ENCODE measurements at places on chromosomes 5 and 9.

DNA sequence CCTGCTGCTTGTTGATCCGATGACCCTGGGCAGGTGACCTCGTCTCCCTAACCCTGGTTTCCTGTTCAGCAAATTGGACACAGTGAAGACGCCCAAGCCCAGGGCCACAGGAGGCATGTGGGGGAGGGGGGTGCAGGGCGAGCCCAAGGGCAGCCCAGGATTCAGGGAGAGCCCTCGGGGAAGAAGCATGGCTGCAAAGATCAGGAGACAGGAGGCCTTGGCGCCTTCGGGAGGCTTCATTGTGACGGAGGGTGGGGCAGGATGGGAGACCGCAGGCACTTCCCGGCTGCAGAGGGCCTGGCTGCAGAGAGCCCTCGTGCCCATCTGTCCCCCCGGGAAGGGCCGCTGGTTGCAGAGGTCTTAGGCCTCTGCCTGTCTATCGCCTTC, 6.2 kb downstream of the ASS1 start:
- no peak for DNase-seq

DNA sequence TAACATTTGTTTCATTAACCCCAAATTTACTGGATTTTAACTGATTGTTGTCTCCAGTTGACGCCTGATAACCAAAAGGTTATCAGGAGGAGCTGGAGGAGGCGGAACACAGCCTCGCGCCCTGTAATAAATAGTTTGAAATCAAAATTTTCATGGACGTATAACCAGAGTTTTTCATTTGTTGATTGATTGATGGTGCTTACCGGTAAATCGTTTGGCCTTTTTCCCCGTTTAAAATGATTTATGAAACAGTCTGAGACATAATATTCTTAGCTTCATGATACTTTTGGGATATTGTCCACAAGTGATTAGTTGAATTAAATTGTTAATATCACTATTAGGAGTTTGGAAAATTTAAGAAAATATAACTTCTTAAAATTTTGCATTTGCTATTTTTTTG, 1.7 kb downstream of the FOCAD start:
- DNase-seq, result no peak

DNA sequence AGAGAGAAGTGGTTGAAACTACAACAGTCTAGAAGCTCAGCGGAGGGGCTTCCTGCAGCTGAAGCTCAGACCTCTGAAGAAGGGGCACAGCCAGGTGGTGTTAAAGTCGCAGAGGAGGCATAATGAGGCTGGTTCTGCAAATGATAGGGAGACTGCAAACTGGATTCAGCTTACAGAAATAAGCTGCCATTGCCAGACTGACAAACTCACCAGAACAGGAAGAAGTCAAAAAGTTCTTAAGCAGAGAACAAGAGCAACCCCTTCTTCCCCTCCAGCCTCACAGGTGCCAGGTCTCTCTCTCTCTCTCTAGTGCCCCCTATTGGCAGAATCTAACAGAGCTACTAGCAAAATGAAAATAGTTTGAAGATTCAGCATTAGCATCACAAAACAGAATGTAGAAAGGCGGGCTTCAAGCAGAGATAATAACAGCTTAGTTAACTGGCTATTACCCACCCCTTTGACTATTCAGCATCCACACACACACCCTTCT, 76.7 kb downstream of the GRAMD2B start:
- peak; percentile 85 for DNase-seq

GRCh38 chr9:3865141-3865772, 339.5 kb upstream of the RFX3 start:
- no peak for DNase-seq

DNA sequence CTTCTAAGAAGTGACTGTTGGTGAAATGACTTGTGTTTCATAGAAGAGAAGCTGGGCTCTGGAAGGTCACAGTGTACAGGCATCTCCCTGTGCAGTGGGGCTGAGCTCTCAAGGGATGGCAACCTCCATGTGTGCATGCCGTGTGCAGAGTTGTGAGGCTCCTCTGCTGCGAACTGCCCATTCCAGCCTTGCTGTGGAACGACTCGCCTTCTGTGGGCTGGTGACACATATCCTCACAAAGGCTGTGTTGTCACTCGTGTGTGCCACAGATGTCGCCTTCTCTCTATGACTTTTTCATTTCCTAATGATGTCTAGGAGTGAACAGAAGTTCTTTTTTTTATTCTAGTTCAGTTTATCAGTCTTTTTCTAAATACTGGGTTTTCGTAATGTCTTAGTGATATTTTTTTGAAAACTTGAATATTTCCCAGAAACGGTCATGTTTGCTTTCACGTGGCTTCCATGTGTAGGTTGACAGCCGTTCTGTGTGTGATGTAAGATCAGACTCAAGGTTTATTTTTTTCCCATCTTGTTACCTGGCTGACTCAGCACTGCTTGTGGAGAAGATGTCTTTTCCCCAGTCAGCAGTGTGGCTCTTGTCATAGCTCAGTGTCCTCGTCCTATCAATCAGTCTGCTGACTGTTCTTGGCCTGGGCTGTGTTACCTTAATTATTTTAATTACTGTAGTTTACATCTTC, 57.3 kb upstream of the CACNA1B start:
- no peak for DNase-seq

GRCh38 chr5:135032999-135033861, 798 bp downstream of the PITX1 start:
- peak; percentile 62 for DNase-seq

- DNase-seq, result no peak
These were observed 21.0 kb upstream of the EPB41L4A start for GRCh38 chr5:112440031-112440430.

GRCh38 chr9:104911032-104911607, 16.8 kb downstream of the ABCA1 start:
- DNase-seq, result no peak

GRCh38 chr5:64682608-64683007, 7.7 kb upstream of the SHISAL2B start:
- peak; percentile 13 for DNase-seq

GRCh38 chr5:104045987-104046386, 483.4 kb upstream of the NUDT12 start:
- DNase-seq, result no peak

DNA sequence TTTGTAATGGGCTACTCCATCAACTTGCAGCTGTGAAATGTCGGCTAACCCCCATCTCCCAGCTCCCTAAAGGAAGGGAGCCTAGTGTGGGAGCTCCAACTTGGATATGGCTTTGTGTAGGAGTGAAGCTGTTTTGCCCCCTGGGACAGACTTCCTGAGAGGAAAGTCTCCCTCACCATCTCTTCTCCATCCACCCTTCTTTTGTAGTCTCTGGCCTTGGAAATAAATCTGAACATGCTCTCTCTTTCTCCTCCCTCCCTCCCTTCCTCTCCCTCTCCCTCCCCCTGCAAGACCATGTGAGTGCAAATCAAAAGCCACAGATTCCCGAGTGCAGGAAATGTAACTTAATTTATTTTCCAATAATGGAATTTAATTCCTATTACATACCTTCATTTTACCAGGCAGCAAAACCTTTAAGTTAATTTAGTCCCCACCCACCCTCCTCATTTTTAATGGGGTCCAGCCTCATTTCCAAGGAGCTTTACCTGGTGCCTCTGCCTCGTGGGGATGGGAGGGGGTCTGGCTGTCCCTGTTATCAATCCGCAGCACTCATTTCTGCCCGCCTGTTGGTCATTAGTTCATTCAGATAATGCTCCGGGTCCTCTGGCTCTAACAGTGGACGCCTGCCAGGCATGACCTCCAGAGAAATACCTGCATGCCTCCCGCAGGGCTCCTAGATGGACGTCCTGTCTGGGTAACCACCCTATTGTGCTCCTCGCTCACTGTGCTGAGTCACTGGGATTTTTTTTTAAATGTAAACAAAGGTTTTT, 122.9 kb upstream of the TAF11L2 start:
- DNase-seq, result peak; percentile 72

GRCh38 chr9:83198371-83198770, 135.4 kb upstream of the RASEF start:
- DNase-seq, result peak; percentile 71

- DNase-seq, result no peak
These were observed 287.2 kb downstream of the CD180 start for GRCh38 chr5:66909364-66909763.

DNA sequence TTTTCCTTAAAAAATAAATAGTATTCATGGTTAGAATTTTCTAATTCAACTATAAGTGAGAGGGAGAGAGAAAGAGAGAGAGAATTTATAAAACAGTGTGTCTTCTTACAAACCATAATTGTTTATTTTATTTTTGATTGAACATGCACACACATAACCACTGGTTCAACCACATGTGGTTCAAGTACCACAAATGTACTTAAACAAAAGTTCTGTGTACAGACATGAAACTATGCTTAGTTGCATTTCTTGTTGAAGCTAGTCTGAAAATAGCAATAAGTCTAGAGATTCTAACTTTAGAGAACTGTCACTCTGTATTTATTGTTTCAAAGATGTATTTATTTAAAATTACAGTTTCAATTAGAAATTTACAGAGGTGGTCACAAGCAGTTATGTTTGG, 130.6 kb upstream of the PDE4D start:
- no peak for DNase-seq

GRCh38 chr9:118558026-118558425, 811.2 kb downstream of the BRINP1 start:
- no peak for DNase-seq

DNA sequence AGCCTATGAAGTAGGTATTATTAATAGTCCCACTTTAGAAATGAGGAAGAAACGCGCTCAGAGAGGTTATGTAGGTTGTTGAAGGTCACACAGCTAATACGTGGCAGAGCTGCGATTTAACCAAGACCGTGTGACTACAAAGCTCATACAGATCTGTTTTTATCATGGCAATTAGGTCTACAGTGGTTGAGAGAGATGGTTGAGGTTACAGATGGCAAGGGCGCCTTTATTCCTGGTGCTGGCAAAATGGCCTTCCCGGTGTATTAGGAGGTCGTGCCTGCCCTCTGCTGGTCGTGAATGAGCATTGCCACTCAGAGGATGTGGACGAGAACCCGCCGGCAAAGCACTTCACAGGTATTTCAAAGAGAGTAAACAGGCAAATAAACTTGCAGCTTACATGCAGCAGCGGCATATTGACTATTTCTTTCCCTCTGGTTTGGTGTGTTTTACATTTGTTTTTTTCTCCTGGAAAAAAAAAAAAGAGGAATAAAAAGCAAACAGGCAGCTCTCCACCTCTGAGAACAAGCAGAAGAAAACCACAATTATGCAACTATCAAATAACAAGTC, 65.3 kb upstream of the EGFLAM start:
- DNase-seq, result peak; percentile 36

GRCh38 chr5:34522599-34523386, 133.3 kb upstream of the RAI14 start:
- peak; percentile 78 for DNase-seq

GRCh38 chr5:150665044-150665443, 4.0 kb downstream of the MYOZ3 start:
- peak; percentile 17 for DNase-seq

- no peak for DNase-seq
These were observed 7.5 kb downstream of the SMU1 start for GRCh38 chr9:33068991-33069390.
